Activated CD4-positive, CD25-positive, alpha-beta regulatory T cell treated with anti-CD3 and anti-CD28 coated beads, Interleukin-2, amount 50 U/mL, for 16 hours (primary cell): ENCODE measurements at places on chromosomes 2 and 18.

GRCh38 chr2:195536906-195537305 lies 120.1 kb upstream of the SLC39A10 start:
- no peak for DNase-seq

DNA sequence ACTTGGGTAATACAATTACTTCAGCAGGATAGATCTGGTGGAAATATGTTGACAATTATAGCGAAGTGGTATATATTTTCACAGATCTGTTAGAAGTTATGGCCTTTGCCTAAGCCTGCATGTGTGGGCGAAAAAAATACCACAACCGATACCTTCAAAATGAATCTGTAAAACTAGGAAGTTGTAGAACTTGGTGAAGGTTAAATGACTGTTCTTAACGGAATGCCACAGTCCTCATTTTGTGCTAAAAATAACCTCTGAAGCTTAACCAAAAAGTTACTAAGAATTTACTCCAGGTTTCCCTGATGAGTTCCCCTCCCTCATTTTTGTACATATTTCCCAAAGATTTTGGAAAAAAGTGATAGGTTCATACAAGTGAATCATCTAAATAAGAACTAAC lies 550.7 kb downstream of the THSD7B start:
- no peak for DNase-seq

DNA sequence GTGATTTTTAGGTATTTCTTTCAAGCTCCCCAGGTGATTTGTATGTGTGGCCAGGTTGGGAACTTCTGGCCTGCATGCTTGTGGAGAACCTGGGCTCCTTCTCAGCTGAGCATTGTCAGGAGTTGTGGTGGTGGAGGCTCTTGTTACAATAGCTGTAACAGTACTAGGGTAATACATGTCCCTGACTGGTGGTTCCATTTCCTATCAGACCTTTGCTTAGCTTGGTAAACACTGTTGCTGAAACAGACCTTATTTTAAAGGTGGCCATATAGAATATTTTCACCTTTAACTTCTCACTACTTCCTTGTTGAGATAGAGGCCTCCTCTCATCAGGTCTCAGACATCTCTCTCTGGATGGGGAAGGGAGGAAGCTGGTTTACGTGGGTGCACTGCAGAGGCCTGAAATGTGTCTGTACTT lies 79.2 kb downstream of the SETBP1 start:
- DNase-seq, result no peak

DNA sequence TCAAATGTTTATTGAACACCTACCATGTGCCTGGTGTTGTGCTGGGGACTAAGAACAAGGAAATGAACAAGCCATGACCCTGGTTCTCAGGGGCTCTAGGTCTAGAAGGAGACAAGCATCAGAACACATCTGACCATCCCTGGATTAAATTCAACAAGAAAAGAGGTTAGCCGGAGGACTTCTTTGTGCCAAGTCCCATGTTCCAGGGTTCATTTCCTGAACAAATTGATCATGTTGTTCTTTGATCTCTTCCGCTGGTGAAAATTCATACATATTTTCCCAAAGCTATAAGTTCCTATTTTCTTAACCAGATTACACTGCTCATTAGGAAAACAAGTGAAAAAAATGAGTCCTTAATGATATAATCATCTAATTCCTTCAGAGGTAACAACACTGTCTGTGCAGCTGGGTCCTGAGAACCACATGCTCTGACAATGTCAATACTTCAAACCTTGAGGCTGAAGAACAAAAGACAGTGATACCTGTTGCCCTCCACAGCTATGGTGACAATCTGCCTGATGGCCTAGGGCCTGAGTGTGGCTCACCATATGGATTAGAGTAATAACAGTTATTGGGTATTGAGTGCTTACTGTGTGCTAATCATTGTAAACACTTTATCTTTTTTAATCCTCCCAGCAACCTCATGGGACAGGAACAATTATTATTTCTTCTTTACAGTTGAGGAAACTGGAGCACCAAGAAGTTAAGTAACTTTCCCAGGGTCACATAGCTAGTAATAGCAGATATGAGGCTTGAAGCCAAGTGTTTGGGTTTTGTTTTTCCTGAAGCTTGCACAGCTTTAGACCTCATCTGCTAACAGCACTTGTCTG lies 24.6 kb upstream of the INO80C start:
- no peak for DNase-seq

DNA sequence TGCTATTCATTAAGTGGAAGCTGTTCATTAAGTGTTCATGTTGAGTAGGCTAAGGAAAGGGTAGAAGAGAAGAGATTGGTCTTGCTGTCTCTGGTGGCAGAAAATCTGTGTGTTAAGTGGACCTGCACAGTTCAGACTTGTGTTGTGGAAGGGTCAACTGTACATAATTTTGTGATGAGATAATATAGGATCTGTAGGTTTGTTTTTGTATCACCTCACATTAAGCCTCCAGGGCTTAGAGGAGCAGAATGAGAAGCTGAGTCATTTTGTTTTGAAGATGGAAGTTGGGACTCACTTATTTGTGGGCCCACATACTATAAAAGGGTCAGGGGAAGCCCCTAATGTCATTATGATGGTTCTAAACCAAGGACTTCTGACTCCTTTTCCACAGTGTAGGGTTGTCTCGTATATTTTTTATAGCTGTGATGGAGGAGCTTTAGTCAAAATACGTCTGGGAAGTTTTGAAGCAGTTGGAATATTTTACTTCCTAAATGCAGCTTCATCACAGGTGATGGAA lies 18.2 kb downstream of the PMS1 start:
- DNase-seq, result no peak

DNA sequence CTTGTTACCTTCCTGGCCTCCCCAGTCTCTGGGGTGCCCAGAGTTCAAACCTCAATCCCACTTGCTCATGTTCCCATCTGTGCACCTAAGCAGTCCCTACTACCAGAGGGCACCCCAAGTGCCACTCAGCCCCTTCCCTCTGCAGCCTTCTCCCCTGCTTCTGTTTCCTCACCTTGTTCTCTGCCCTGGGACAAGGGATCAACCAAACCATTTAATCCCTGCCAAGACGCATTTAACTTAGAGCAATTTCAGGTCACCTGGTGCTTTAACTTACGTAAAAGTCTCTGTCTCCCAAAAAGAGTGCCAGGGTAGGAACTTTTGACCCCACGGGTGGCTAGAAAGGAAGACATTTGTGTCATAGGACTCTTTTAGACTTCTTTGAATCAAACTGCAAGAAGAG lies 67.2 kb downstream of the SRD5A2 start:
- DNase-seq, result no peak

DNA sequence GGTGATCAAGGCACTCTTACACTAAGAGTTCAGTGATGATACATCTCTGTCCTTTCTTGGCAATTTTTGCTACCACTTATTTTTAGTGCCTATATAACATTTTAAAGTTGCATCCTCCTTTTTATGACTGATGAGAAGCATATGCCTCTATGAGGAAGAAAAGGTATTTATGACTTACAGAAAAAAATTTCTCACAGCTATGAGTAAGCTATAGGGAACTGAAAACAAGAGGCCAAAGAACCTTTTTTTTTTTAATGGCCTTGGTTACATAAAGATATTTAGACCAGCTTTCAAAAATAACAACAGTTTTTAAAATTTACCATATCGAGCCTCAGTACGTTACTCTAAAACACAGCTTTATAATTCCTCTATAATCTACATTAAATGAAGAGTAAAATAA lies 21.3 kb downstream of the MBD5 start:
- no peak for DNase-seq

GRCh38 chr2:168136392-168136977 lies 110.9 kb downstream of the STK39 start:
- no peak for DNase-seq

DNA sequence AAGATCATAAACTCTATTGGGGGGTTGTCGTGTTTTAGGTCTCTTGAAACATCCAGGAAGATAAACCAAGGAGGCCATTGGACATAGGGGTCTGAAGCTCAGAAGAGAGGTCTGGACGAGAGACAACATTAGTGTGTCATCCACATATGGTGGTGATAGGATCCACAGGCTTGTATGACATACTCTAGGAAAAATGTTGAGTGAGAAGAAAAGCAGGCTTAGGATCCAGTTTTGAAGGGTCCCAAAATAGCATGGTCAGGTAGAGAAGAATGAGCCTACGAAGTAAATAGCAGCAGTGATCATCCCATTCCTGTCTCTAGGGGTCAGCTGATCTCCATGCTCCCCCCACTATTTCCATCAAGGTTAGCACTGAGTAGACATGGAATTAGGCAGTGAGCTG lies 166.8 kb downstream of the ANKRD30B start:
- no peak for DNase-seq

- no peak for DNase-seq
Observed at GRCh38 chr2:238418196-238418998, 8.3 kb upstream of the ASB1 start.

DNA sequence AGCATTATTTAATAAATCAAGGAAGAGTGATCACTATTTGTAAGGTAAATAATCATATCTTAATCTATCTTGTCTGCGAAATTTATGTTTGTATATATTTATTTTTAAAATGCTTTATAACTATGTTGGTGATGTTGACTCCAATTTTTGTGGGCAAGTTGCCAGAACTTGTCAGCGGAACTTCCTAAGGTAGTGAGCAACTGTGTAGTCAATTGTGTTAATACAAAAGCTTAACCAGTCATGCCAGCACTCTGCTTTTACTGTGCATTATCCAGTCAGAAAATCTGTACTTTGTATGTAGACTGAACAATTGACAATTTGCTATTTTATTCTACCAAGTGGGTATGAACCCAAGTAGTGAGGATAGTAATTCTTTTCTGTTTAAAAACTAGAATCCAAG lies 61.9 kb upstream of the RND3 start:
- no peak for DNase-seq

DNA sequence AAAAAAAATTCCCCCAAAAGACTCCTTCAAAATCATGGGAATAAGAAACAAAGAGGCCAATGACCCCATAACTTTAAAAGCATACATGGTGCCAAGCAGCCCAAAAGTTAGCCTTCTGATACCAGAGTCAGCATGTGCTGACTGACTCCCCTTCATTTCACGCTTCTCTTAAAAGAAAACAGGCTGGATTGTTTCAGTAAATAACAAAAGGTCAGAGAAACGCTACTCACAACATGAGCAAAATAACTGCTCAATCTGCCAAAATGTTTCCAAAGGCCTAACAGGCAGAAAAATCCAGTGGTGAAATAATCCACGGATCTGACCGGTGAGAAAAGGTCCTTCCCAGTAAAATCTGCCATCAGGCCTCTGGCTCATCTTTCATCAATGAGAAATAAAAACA lies 71.6 kb downstream of the BCL2 start:
- no peak for DNase-seq

DNA sequence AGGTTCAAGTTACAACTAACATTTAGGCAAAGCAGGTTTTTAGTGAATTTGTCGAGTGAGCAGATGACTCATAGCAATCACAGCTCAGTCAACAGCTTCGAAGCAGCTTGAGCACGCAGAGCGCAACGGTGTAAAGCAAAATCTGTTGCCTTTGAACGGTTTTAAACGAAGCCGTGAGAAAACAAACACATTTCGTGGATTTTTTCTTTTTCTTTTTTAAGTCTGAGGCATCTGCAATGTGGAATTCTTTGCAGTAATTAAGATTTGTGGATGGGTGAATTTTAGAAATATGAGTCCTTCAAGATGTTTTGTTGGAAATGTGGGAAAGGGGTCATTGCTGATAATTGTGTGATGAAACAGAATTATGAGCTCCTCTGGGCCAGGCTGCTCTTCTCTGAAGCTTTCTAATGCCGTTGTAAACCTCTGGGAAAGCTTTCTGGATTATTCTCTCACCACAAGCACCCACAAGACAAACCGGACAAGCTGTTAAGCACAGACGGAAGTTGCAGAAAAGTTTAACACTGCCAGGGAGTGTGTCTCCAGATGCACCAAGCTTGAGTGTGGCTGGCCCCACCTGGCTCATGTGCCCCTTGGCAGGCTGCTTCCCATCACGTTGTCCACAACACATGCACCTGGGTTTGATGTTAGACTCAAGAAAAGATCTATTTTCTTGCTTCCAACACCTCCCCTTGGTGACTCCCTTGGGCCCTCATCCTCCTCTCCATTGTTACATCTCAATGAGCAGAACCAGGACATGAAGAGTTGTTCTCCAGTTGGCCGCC lies 224.7 kb downstream of the ACKR3 start:
- DNase-seq, result no peak

GRCh38 chr2:226773291-226773690 lies 26.3 kb downstream of the IRS1 start:
- DNase-seq, result no peak

DNA sequence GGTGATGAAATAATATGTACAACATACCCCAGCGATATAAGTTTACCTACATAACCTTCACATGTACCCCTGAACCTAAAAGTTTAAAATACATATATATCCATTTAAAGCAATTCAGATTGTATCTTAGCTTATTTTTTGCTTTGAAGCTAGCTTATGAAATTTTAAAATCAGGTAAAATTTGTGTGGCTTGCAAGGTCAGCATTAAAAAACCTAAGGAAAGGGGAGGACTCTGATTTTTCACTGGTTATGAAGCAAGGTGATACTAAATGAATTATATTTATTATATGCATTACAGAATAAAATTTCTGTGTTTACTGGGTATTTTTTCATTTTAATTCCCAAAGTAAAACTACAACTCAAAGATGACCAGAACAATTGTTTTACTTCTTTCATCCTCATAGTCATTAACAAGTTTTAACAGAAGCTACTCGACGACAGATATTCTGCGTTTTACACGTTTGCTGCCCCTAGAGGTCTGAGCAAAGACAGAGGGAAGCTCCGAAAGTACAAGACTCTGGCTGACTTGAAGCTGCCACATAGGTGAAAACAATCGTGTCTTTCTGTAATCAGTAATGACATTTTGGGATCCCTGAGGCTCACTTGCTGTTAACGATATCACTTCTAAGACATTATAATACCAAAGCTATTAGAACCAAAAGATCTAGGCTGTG lies 17.1 kb downstream of the PKP4 start:
- no peak for DNase-seq

DNA sequence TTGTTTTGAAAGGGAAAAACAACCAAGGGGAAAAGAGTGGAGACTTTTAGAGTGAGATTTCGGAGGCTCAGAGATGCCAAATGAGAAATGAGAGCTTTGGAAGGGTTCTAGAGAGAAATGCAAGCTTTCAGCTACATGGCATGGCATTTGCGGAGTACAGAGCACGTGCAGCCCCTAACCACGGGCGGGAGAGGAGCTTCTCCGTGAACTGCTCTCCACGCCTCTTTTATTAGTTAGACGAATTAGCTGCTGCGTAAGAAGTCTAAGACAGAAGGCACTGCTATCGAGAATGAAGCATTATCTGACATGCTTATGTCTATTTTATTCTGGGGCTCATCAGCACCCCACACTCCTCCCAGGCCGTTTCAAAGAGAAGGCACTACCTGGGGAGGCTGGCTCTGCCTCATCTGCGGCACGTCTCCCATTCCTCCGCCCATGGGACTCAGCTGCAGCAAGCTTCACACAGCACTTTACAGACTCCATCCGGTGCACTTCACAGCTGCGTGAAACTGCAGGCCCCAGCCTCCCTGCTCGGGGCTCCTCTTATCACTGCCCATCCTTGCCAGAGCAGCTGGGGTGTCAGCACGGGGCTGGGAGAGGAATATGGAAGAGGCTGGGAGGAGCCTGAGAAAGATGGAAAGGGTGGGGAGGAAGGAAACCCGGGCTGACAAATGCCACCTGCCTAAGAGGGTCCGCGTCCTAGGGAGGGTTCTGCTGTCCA lies 207.3 kb upstream of the APCDD1 start:
- DNase-seq, result no peak

GRCh38 chr2:202564226-202564625 lies 70.5 kb upstream of the FAM117B start:
- DNase-seq, result no peak
